ENCODE measurements at places on chromosomes 7 and 10.

GRCh38 chr7:44189286-44189992 lies at the start of gene GCK:
Gene GCK (minus strand): TSS chr7:44189439. CDS start chr7:44188953, 486 bp downstream.
- DNase-seq, result no peak

DNA sequence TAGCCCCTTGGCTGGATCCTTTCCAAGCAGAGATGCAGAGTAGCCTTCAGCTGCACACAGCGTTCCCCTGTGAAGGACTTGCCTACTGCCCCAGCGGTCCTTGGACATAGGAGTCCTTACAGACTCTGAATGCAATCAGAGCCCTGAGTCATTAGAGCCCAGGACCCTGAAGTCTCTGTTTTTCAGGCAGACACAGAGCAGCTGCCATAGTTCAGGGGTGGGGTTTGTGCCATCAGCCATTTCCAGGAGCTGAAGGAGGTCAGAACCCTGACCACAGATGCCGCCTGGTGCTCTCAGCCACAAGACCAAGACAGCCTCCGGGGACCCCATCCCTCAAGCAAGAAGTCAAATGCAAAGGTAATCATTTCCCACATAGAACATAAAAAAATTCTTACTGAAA lies 32.8 kb upstream of the WDFY4 start:
- no peak for DNase-seq

DNA sequence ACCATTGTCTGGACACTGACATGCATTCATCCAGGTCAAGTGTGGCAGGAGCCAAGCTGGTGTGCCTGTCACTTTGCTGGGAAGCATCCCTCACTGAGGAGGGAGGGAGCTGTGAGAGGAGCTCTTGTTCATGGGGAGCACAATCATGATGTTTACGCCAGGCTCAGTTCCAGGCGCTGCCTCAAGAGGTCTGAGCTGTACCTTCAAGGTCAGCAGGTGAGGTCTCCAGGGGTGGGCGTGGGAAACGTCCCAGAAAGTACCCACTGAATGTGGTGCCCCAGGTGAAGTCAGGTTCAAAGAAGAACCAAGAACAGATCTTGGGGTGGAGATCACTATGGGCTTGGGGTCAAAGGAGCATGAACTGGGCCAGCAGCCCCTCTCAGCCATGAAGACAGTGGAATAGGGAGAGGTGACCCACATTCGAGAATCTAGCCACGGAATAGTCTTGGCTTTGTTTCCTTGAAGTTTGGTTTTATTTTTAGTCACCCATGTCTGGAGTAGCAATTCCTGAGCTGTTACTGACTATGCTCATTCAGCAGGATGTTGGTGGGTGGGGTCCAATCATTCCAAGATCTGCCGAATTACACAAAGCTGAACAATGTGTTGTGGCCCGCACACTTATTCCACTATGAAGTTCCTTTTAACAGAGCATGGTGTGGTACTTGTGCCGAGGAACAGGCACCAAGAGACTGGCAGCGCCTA lies 29.3 kb downstream of the NPS start:
- no peak for DNase-seq

- peak; percentile 55 for DNase-seq
Measured at GRCh38 chr7:44639671-44640321, 33.4 kb downstream of the OGDH start.

GRCh38 chr7:158684329-158684728 lies 20.3 kb downstream of the NCAPG2 start:
- DNase-seq, result peak; percentile 33

- DNase-seq, result no peak
Measured at GRCh38 chr7:123864436-123864835, 19.5 kb downstream of the HYAL4 start.

- no peak for DNase-seq
Measured at GRCh38 chr7:5370454-5371353, 52.9 kb downstream of the TNRC18 start.

DNA sequence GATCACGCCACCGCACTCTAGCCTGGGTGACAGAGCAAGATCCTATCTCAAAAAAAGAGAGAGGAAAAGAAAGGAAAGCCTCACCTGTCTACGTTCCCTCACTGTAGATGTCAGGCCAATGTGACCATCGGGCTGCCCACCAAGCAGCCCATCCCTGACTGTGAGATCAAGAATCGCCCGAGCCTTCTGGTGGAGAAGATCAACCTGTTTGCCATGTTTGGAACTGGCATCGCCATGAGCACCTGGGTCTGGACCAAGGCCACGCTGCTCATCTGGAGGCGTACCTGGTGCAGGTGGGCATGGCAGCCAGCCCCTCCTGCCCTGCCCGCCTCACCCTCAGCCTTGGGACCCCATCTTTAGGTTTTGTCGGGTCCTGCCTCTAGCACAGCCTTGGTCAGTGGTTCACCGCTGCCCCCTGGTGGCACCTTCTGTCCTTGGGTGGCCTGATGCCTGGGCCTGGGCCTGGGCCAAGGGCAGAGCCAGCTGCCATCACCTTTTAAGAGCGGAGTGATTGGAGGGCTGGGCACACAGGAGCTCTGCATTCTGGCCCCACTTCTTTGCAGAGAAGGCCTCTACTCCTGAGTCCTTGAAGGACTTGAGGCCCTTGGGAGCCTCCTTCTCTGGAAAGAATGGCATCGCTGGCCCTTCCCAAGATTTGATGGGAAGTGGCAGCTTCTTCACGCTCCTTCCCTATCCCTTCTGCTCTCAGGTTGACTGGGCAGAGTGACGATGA lies 14.4 kb upstream of the AHCYL2 start:
- DNase-seq, result peak; percentile 89

- DNase-seq, result no peak
Measured at GRCh38 chr7:95997632-95998031, 225.3 kb downstream of the DYNC1I1 start.

- DNase-seq, result peak; percentile 3
Measured at GRCh38 chr7:88759230-88760135, at the start of gene ZNF804B. Gene ZNF804B (plus strand): TSS chr7:88759700. CDS start chr7:88759977, 277 bp downstream.

DNA sequence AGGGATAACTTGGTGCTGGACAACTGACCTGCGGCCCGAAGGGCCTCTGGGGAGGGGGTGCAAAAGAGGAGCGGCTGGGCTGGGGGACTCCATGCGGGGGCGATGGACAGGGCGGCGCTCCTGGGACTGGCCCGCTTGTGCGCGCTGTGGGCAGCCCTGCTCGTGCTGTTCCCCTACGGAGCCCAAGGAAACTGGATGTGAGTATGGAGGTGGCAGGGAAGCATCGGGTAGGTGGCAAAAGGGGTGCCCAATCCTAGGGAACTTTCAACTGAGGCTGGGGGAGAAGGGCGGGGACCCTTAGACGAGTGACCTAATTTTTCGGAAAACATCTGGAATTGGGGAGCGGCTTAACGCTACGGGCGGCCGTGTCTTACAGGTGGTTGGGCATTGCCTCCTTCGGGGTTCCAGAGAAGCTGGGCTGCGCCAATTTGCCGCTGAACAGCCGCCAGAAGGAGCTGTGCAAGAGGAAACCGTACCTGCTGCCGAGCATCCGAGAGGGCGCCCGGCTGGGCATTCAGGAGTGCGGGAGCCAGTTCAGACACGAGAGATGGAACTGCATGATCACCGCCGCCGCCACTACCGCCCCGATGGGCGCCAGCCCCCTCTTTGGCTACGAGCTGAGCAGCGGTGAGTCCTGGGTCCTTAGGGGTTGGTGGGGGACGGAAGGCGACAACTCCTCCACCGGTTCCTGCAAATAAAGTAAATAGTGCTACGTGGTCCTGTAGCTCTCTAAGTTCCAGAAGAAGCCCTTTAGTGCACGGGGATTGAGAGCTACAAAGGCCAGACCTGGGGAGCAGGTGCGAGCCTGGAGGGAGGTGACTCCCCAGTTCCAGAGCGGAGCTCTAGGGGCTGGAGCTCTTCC lies 622 bp downstream of the WNT16 start:
- DNase-seq, result peak; percentile 45

- no peak for DNase-seq
Measured at GRCh38 chr7:150953061-150953997, 24.8 kb downstream of the KCNH2 start.

GRCh38 chr10:25666276-25666675 lies 267.8 kb upstream of the MYO3A start:
- no peak for DNase-seq

DNA sequence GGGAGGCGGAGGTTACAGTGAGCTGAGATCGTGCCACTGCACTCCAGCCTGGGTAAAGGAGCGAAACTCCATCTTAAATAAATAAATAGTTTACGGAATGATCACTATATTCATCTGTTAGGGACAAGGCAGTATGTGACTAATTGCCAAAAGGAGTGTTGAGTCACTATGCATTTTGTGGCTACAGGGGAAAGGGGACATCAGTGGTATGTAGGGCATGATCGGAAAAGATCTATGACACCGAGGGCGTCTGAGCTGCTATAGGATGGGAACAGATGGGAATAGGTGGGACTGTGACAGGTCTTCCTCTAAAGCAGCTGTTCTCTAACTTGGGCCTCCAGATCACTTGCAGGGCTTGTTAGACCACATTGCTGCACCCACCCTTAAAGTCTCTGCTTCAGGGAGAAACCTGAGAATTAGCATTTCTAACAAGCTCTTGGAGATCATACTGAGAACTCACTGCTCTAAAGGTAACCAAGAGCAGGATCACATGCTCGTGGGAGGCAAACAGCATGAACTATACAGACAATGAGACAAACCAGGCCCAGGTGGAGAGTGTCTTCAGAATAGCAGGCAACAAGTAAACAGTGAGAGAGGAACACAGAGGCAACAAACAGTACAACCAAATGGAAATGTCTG lies 65.1 kb upstream of the ITGA8 start:
- DNase-seq, result no peak

DNA sequence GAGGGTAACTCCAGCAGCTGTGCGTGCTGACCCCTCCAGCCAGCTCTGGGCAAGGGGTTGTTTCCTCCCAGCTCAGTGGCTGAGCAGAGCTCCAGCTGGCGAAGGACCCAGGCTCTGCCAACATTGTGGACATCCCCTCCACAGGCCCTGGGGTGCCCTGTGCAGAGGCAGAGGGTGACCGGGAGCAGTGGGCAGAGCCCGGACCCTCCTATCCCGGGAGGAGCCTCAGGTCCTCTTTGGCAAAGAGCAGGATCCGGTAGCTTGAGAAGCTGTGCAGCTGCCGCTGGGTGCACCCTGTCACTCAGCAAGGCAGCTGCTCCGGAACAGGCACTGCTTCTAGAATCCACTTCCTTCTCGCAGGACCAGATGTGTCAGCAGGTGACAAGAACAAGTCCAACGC lies 175.9 kb downstream of the EBF3 start:
- DNase-seq, result no peak

GRCh38 chr10:30538086-30538485 lies 91.5 kb downstream of the LYZL2 start:
- no peak for DNase-seq

DNA sequence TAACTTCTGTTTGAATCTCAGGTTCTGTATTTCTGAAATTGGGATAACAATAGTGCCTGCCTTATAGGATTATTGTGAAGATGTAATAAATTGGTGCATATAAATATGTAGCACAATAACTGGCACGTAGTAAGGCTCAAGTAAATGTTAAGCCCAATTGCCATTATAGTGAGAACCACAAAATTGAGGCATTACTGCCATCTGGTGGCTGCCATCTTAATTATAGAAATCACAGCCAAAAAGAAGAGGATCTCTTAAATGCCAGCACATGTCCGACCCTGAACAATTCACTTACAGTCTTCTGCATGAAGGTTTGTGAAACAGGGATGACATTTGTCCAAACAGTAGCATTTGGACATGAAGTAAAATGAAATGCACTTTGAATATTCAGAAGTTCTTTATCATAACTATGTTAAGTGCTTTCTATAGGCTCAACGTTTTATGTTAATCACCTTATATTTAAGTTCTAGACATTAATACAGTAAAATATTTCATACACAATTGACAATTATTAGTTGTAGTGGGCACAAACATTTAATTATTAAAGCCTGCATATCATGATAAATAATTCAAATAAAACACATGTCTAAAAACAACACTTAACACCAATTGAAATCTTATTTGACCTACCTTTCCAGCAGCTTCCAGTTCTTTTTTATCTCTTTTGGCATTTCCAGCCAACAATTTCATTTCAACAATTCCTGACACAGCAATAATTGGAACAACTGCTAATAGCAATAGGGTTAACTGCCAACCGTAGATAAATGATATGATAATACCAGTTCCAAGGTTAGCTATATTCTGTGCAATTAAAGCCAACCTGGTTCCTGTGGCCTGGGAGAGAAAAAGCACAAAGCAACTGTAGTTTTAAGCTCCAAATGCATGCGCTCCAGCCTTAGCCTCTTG lies 58.5 kb downstream of the ABCB4 start:
- peak; percentile 40 for DNase-seq

DNA sequence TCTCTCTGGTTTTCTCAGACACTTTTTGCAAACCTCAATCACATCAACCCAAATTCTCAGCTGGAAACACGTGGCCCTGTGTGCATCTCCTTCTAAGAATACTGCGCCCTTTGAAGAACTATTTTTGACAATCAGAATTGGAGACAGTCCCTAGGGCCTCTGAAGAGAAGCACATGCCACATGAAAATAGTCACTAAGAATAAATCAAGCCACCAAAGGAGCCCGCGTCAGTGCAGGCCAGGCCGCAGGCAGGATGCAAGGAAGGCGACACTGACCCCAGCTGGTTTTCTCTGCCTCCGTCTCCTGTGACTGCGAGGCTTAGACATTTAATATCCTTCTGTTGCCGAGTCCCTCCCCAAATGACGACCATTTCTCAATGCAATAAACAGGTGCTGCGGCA lies 88.0 kb upstream of the ADAM12 start:
- DNase-seq, result no peak

- no peak for DNase-seq
Measured at GRCh38 chr10:36606234-36606839, 519.1 kb upstream of the ANKRD30A start.

GRCh38 chr10:91955114-91955513 lies 31.5 kb downstream of the BTAF1 start:
- DNase-seq, result no peak

GRCh38 chr7:86667732-86668131 lies 24.0 kb downstream of the GRM3 start:
- DNase-seq, result no peak

DNA sequence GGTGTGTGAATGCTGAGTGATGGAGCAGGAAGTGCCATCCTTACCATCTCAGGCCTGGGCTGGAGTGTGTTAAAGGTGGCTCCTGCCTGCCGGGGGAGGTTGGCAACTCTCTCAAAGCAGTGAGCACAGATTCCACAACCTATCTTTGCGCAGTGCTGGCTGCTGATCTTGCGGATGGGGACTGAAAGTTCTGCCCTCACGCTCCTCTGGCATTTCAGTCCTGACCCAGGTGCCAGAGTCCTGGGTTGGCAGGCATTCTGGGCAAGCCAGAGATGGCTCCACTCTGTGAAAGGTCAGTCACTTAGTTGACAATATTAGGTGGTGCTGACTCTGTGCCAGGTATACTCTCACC lies 315.5 kb downstream of the RPS24 start:
- no peak for DNase-seq

GRCh38 chr7:126605553-126605952 lies 647.2 kb downstream of the GRM8 start:
- no peak for DNase-seq

DNA sequence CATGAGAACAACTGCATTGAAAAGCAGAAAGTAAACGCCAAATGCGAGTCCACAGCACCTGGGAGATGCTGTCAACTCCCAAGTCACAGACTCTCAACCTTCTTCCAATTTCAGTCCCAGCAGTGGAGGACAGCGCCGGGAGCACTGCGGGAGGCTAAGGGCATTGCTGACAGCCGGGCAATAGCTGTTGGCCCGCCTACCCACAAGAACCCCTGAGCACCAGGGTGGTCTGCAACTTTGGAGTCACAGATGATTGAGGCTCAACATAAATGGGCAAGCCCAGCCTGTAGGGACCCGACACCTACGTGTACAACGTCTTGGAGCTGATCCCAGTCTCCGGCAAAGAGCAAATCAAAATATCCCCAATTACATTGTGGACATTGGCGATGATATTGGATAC lies 262.9 kb downstream of the TCERG1L start:
- DNase-seq, result no peak

- no peak for DNase-seq
Measured at GRCh38 chr10:75717126-75717916, 285.9 kb downstream of the LRMDA start.

GRCh38 chr7:55538538-55538937 lies 33.8 kb downstream of the VOPP1 start:
- DNase-seq, result peak; percentile 81

All from AG08396 (cell line).